ENCODE measurements at places on chromosomes 7 and 10.

GRCh38 chr10:85661123-85661522 lies 705.5 kb downstream of the GRID1 start:
- no peak for DNase-seq

DNA sequence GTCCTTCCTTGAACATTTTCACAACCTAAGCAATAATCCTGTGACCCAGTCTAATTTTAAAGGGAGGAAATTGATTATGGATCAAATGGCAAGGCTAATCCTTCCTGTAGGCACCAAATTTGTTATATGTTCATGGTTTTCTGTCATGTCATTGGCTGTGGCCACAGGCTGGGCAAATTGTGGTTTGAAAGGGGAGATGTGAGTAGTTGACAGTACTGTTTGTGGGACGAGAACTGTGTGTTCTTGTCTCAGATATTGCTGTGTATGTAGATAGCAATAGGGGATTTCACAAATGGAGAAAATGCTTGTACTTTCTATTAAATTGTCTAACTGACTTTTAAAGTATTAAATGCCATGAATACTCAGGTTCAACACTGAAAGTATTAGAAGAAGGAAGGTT lies 8.1 kb upstream of the PRKG1 start:
- DNase-seq, result no peak

DNA sequence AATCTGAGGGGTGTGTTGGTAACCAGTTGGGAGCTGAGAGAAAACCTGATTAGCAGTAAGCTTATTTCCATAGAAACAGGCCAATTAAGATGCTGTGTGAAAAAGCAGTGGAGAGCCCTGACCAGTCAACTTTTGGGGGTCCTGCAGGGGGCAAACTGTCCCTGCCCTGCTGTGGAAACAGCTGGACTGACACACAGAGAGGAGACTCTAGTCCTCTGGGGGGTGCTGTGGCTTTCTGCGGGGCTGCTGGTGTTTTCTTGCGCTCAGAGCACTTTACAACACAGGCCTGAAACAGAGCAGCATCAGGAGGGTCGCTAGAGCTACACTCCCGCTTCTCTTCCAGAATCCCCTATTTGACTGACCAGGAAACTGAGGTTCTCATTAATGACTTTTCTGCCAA lies 546.9 kb upstream of the GALNT17 start:
- DNase-seq, result no peak

- DNase-seq, result no peak
Observed at GRCh38 chr10:52078397-52078937, 235.6 kb upstream of the DKK1 start.

- DNase-seq, result no peak
Observed at GRCh38 chr7:44858161-44858560, 10.3 kb upstream of the H2AZ2 start.

GRCh38 chr7:140156460-140157080 lies 20.2 kb downstream of the KDM7A start:
- DNase-seq, result no peak

- DNase-seq, result no peak
Observed at GRCh38 chr7:36972140-36972518, 247.8 kb upstream of the AOAH start.

- DNase-seq, result no peak
Observed at GRCh38 chr7:152355474-152356057, 80.2 kb downstream of the KMT2C start.

DNA sequence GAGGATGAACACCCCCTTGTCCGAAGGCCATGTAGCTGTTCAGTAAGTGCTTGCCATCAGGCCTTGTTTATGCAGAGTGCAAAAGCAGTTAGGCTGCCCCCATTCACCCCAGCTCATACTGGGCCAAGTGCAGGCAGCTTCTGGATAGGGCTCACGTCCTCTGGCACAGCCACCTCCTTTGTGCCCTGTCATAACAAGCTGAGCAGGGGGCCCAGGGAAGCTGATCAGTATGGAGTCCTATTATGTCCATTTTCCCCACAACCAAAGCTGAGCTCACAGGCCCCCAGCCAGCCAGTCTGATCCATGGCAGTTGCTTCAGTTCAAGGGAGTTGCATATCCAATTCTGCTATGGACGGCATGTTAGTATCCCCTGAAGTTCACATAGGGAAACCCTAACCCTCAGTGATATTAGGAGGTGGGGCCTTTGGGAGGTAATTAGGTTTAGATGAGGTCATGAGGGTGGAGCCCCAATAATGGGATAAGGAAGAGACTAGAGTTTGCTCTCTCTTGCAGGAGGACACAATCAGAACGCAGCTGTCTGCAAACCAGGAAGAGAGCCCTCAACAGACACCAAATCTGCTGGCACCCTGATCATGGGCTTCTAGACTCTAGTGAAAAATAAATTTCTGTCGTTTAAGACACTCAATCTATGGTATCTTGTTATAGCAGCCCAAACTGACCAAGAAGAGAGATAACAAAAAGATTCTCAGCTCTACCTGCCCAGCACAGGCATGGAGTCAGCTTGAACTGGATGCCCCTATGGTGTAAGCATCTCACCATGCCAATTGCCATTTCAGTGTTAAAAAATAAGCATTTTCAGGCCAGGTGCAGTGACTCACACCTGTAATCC lies 155.9 kb downstream of the FGFR2 start:
- no peak for DNase-seq

GRCh38 chr10:96584035-96584434 lies 2.8 kb downstream of the TM9SF3 start:
- DNase-seq, result no peak

DNA sequence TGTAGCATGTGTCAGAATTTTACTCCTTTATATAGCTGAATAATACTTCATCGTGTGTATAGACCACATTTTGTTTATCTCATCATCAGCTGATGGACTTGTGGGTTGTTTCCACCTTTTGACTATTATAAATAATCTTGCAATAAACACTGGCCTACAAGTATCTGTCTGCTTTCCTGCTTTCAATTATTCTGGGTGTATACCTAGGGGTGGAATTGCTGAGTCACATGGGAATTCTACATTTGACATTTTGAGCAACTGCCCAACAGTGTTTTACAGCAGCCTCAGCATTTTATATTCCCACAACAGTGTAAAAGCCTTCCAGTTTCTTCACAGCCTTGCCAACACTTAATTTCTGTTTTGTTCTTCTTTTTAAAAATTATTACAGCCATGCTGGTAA lies 200.3 kb upstream of the PRSS1 start:
- DNase-seq, result no peak

GRCh38 chr7:19489162-19489820 lies 219.5 kb downstream of the POLR1F start:
- DNase-seq, result no peak

- no peak for DNase-seq
Observed at GRCh38 chr10:122139627-122140170, 131.4 kb upstream of the BTBD16 start.

GRCh38 chr10:24869354-24870015 lies 82.9 kb downstream of the PRTFDC1 start:
- DNase-seq, result no peak

DNA sequence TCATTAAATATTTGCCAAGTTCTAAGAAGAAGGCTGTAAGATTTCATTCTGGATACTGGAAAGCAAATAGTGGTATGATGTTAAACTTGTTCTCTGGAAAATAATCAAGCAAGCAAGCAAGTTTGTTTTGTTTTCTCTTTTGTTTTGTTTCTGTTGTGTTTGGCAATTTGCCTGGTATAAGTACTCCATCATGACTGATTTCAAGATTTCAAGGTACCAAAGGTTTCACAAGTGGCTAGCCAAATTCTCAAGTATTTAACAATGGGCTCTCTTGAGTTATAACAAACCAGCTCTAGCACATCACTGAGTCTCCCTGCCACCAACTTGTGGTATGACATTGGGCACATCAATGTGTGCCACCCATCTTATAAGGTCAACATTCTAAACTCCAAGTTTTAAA lies 151.7 kb upstream of the IGFBP3 start:
- DNase-seq, result no peak

- DNase-seq, result no peak
Observed at GRCh38 chr10:131187926-131188325, 123.6 kb downstream of the TCERG1L start.

- DNase-seq, result no peak
Observed at GRCh38 chr10:101920546-101920945, 76.9 kb upstream of the KCNIP2 start.

- DNase-seq, result no peak
Observed at GRCh38 chr7:143258831-143259230, 4.4 kb upstream of the GSTK1 start.

DNA sequence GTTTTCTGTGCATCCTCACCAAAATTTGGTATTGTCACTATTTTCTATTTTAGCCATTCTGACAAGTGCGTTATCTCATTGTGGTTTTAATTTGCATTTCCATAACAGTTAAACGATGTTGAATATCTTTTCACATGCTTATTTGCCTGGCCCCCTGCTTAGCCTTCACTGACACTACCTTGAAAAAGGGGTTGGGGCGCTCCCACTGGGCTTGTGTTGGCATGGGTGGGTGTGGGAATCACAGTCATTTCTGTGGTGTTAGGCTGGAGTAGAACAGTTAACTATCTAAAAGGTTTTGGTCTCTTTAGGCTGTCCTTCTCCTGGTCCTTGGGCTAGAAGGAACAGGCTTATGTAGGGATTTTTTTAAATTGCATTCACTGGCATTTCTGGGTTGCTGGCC lies 72.2 kb upstream of the TMEM140 start:
- no peak for DNase-seq

DNA sequence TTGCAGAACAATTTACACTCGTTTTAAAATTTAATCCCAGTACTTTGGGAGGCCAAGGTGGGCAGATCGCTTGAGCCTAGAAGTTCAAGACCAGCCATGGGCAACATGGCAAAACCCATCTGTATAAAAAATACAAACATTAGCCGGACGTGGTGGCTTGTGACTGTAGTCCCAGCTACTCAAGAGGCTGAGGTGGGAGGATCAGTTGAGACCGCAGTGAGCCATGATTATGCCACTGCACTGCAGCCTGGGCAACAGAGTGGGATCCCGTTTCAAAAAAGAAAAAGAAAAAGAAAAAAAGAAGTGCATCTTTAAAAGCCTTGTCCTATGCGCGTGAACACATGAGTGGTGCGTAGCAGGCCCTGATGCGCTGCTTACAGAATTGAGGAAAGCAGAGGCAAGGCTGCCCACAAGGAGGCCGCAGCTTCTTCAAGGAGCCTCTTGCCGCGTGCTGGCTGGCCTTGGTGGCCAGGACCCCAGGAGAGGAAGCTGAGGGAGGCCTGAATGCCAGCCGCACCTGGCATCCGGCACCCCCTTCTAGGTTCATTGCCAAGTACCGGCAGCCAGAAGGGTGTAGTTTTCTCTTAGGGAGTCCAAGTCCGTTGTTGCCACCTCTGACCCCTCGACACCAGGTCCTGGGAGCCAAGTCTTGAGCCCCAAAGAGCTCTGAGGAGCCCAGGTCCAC lies 124.5 kb downstream of the UBE2H start:
- DNase-seq, result no peak

GRCh38 chr10:34526186-34526585 lies 288.9 kb downstream of the PARD3 start:
- no peak for DNase-seq

GRCh38 chr7:154905146-154905545 lies 97.8 kb downstream of the PAXIP1 start:
- no peak for DNase-seq

DNA sequence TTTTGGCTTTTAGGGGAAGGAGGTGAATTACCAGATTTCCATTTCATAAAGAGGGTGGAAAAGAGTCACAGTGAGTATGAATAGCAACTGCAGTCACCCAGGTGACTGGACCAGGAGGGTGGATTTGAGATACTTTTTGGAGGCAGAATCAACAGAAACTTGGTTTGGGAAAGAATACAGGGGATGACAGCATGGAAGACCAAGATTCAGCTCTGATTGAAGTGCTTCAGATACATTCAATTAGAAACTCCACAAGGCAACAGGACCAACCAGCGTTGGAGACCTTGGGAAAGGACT lies 83.0 kb downstream of the SGMS1 start:
- no peak for DNase-seq

- no peak for DNase-seq
Observed at GRCh38 chr7:151025924-151026671, 1.8 kb upstream of the ATG9B start.
